NCI-H69 (cell line): ENCODE measurements at places on chromosomes 1 and 21.

- peak; percentile 64 for DNase-seq
Measured at GRCh38 chr1:19648689-19649088, 4.6 kb downstream of the NBL1 start.

GRCh38 chr21:38832664-38833063 lies 26.9 kb downstream of the ETS2 start:
- DNase-seq: no peak

- no peak for DNase-seq
Measured at GRCh38 chr1:240508201-240508600, 103.8 kb downstream of the GREM2 start.

DNA sequence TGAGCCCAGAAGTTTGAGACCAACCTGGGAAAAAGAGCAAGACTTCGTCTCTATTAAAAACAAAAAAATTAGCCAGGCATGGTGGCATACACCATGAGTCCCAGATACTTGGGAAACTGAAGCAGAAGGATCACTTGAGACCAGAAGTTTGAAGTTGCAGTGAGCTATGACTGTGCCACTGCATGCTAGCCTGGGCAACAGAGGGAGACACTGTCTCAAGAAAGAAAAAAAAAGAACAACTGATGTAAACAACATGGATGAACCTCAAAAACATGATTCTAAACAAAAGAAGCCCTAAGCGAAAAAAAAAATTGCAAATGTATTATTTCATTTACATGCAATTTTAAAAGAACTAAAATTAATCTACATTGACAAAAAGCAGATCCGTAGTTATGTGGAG lies 9.0 kb downstream of the LRRC40 start:
- no peak for DNase-seq

DNA sequence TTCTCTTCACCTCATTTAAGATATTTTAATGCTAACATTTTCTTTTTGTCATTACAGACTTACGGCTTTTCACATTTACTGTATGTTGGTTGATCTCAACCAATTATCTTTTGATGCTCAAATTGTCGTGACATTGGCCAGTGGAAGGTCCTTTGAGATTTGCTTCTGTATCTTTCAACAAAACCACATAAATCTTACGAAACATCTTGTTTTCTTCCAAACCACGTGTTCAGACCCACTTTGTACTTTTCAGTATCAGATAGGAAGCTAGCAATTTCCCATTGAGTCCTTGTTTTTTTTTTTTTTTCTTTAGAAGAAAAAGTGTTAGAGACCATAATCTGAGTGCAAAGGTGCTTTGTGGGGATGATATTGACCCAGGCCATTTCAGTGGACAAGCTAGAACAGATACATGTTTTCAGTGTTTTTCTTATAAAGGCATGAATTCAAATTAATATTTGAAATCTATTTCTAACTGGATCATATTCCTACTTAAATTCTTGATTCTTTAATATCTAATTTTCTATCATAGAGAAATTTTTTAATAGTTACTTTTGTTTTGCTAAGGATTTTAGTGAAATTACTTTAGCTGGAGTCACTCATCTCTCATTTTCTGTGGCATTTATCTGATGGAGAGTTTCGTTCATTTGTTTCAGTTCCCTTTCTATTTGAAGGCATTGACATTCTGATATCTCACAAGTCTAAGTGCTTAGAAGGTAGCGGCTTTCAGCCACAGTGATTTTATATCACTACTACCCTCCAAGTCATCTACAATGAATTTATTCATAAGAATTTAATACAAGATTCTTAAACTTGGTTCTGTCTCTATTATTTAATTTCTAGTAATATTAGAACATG lies 26.7 kb downstream of the ATG4C start:
- DNase-seq: no peak
